Tibial artery (tissue), 4 donors: ENCODE measurements at places on chromosomes 1 and 21.

- DNase-seq, result no peak
Observed at GRCh38 chr1:16204634-16205333, 7.7 kb downstream of the ARHGEF19 start.

- DNase-seq, result no peak
Observed at GRCh38 chr1:234840843-234841242, 230.9 kb upstream of the IRF2BP2 start.

GRCh38 chr1:72693376-72693775, 411.0 kb upstream of the NEGR1 start:
- no peak for DNase-seq

- DNase-seq, result no peak
Observed at GRCh38 chr1:48916130-48917069, 139.7 kb upstream of the BEND5 start.

- no peak for DNase-seq
Observed at GRCh38 chr1:162279136-162279498, 97.5 kb downstream of the SPATA46 start.
